Ascending aorta (tissue), 2 donors: ENCODE measurements at places on chromosomes 6 and 20. TPM values are rescaled to one million over a fixed set of nuclear protein-coding genes. Genes with fewer than 3 reads are reported as not detected.
A peak's percentile ranks its signal among the peaks of the same experiment; 100 is the strongest.

DNA sequence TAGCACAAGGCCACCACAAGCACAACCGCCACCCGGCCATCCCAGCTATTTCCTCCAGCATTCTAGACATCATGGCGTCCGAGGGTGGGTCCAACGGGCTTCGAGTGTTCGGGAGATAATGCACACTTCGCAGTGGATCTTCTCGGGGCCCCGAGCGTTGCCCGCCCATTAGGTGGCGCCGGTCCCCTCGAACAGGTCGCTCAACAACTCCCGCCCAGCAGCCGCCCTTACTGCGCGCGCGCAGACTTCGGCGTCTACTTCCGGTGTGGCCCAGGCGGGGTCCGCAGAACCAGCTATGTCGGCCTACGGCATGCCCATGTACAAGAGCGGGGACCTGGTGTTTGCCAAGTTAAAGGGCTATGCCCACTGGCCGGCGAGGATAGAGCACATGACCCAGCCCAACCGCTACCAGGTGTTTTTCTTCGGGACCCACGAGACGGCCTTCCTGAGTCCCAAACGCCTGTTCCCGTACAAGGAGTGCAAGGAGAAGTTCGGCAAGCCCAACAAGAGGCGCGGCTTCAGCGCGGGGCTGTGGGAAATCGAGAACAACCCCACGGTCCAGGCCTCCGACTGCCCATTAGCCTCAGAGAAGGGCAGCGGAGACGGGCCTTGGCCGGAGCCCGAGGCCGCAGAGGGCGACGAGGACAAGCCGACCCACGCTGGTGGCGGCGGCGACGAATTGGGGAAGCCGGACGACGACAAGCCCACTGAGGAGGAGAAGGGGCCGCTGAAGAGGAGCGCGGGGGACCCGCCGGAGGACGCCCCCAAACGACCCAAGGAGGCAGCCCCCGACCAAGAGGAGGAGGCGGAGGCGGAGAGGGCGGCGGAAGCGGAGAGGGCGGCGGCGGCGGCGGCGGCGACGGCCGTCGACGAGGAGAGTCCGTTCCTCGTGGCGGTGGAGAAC lies at the start of gene HDGFL1:
HDGFL1 (plus strand) TSS at position 286 of the 904 bp plus-strand sequence; CDS start at position 296, 10 bp downstream.
- DNase-seq: no peak
- no peaks in the 10 kb centered on the region for H3K27me3 ChIP-seq
- no peak within 1 kb of the TSS for H3K4me3 ChIP-seq
- no peaks in the 10 kb centered on the region for H3K4me1 ChIP-seq

DNA sequence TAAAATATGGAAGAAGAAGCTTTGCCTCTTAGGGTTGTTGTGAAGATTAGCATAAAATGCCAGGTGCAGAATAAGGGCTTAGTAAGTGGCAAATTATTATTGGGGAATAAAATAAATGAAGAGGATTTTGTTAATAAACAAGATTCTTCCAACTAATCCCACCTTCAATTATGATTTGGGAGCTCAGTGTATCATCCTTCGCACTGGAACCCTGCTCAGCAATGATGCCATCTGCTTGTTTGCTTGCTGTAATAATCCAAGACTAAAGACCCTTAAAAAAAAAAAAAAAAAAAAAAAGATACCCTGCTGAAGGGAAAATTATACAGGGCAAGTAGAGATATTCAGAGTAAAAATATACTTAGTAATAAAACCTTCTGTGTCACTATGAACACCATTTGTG lies 62.0 kb upstream of the RREB1 start:
- no peaks in the 10 kb centered on the region for H3K27me3 ChIP-seq
- H3K4me1 ChIP-seq: no peaks in the 10 kb centered on the region
- no peak overlapping the region for H3K4me3 ChIP-seq
- no peak overlapping the region for H3K27ac ChIP-seq

DNA sequence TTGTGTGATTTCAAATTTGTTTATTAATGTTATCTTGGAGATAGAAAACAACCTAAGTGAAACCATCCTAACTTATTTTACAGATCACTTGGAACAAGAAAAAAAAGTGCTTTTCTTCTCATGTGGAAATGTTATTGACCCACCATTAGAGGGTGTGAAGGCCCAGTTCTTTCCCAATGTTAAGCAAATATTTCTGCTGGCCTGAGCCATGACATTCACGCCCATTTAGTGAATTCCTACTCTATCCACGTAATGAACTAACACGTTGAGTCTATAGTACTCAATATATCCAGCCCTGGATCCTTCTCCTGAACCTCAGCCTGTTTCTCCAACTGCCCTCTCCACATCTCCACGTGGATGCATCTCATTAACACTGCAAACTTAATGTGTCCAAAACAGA lies 180.6 kb upstream of the ZFP64 start:
- no peak for DNase-seq
- no peak overlapping the region for H3K27ac ChIP-seq
- H3K27me3 ChIP-seq: no peaks in the 10 kb centered on the region

The VNN1 gene
- not detected for total RNA-seq

GRCh38 chr6:108589244-108589791 lies 28.6 kb downstream of the FOXO3 start:
- H3K27me3 ChIP-seq: no peaks in the 10 kb centered on the region
- H3K27ac ChIP-seq: peak overlapping the region; percentile 91
- H3K4me3 ChIP-seq: peak overlapping the region; percentile 33
- DNase-seq: peak; percentile 93
- H3K4me1 ChIP-seq: peaks cover 92% of the 10 kb centered on the region

DNA sequence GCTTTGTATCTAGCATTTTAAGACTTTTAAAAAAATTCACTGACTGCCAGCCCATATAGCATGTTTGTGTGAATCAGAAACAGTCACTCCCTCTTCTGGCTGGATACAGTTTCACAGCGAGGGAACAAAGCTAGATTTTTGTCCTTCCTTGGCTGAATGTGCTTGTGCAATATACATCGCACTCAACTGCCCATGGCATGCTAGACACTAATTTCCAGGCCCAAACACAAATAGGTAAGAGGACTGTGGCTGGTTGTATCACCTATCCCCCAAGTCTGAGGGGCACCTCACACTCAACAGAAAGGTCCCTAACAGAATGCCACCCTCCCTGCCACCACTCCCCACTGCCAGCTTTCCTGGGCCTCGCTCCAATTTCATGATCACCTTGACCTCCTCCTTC lies 16.2 kb upstream of the BLCAP start:
- H3K36me3 ChIP-seq: no peaks in the 10 kb centered on the region
- no peak overlapping the region for H3K4me3 ChIP-seq
- no peak overlapping the region for H3K27ac ChIP-seq
- peak; percentile 48 for DNase-seq

GRCh38 chr6:138275976-138276375 lies 57.7 kb upstream of the PBOV1 start:
- no peak for DNase-seq
- H3K36me3 ChIP-seq: no peaks in the 10 kb centered on the region
- H3K4me3 ChIP-seq: no peak overlapping the region
- H3K27ac ChIP-seq: no peak overlapping the region
- no peaks in the 10 kb centered on the region for H3K27me3 ChIP-seq
- H3K4me1 ChIP-seq: no peaks in the 10 kb centered on the region
